ENCODE measurements at places on chromosomes 2 and 18.
A peak's percentile ranks its signal among the peaks of the same experiment; 100 is the strongest.

DNA sequence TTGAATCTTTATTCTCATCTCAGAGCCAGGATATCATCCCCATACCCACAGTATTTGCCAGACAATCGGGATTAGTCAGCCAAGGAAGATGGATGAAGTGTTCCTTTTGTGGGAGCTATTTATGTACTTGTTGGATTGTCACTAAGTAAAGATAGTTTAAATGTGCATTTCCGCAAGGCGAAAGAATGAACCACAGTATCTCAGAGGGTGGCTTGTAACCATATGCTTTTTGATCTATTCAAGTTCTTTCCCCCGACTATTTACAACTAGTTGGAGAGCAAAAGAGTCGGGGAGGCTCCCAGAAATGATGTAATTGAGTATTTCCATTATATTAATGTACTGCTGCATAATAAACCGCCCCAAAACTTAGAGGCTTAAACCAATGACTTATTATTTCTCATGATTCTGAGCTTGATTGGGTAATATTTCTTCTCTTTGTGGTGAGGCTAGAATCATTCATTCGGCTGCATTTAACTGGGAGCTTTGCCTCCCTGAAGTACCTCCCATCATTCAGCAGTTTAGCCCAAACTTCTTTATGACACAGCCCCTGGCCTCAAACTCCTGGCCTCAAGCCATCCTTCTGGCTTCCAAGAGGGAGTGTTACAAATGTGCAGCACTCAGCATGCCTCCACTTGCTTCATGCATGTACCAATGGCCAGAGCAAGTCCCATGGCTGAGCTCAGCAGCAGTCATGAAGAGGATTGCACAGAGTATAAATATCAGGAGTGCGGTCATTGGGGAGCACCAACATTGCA is 423.7 kb downstream of the METTL4 start:
- DNase-seq, result no peak

GRCh38 chr2:237876061-237876526 is 16.7 kb downstream of the RAMP1 start:
- DNase-seq, result no peak

DNA sequence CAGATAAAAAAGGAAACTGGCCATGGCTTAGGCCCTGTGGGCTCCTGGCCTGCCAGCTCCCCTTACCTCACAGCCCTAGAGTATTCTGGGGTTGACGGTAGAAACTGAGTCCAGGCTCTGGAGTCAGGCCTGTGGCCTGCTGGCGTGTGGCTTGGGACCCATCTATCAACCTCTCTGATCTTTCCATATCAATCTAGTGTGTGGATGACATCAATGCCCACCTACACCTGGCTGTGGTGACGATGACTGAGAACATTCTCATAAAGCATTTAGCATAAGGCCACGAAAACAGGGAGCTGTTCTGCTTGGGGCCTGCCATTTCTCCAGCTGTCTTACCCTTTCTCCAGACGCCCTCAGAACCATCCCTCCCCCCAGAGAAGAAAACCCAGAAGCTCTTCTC is 17.9 kb downstream of the PCARE start:
- no peak for DNase-seq

DNA sequence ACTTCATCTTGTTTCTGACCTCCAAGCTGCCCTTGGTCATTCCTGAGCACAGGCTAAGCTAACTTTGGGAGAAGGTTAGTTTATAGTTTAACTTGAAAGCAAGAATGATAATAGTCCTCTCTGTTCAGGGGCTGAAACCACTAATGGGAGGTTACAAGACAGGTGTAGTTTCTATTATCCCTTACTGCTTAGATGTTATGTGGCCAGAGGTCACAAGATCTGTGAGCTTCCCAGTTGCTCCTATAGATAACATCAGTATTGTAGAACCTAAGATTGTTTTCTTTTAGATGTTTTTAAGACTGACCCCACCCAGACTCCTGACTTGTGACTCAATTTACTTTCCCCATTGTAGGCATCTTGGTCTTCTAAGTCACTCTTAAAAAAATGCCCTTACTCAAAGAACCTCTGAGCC is 94.8 kb upstream of the LPIN2 start:
- DNase-seq, result no peak

DNA sequence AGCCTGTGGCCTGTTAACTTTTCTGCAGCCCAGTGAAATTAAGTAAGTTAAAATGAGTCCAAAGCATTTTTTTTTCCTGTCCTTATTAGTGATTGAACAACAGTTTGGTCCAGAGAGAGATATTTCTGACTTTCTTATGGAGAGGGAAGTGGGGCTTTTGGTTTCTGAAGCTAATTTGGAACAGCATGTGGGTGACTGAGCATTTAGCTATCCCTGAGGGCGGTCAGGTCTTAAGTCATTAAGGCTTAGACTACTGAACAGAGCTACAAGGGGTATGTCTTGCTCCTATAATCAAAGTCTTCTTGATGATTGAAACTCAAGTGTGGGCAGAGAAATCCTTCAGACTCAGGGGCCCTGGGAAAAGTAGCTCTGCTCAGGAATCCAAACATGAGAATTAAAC is 14.0 kb downstream of the ARHGAP25 start:
- no peak for DNase-seq

DNA sequence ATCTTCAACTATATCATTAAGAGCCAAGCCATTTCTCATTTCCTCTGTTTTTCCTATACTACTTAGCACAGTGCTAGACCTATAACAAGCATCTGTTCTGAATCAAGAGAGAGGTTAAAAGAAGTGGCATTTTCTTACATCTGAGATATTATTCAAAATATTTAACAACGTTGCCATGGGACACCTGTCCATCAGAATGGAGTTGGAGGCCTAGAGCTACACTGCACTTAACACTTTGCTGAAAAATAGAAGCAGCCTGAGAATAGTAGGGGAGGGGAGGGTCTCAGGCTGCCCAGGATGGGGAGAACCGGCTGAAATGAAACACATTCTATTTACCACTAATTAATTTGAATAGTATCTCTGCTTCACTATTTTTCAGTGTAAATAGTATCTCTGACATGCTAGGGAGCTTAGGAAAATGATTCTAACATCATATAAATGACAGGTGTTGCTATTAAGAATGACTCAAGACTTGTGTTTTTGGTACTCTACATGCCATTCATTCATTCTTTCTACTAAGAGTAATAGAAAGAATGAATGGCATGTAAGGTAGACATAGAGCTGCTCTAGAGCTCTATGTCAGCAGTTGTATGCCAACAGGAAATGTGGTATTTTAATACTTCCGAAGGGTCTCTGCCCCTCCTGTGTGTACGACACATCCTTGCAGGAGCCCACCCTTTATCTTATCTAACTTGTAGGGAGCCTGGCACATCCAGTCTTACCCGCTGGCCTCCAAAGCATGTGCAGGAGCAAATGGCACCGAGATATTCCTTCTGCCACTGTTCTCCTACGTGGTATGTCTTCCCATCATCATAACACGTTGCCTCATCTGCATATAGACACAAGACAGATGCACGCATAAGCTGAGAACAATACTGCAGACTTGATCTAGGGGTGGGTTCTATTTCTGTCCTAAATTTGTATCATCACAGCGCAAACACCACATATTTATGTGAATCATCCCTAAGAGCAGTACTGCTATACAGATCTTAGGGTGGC is 52.6 kb downstream of the ATIC start:
- no peak for DNase-seq

DNA sequence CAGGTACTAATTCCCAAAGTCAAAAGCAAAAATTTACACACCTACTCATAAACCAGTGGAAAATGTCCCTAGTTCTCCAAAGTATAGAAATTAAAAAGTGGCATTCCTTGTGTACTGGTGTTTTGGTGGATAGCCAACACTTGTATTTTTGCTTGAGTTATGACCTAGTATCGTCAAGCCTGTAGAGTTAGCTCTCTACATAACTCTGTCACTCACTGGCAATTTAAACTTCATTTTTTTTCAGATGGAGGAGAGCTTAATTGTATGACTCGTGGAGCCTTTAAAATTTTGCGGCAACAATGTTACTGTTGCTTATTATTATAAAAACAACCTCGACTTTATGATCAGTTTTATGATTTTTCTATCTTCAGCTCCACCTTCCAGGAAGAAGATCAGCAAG is 58.7 kb downstream of the ITGB6 start:
- no peak for DNase-seq

DNA sequence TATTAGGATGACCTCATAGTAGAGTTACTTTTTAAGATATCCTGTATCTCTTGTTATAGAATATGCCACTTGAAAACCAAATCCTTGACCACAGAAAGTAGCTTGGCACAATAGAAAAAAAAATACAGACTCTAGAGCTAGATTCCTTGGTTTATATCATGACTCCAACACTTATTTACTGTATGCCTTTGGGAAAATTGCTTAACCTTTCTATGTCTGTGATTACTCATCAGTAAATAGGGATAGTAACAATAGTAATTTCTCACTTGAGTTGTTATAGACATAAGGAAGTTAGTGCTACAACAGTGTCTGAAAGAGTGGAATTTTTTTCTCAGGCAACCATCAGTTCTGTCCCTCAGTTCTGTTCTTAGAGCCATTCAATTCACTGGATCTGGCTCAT is 193.8 kb downstream of the GULP1 start:
- no peak for DNase-seq

- DNase-seq, result no peak
These were observed 167.4 kb downstream of the GULP1 start for GRCh38 chr2:188459061-188459460.

DNA sequence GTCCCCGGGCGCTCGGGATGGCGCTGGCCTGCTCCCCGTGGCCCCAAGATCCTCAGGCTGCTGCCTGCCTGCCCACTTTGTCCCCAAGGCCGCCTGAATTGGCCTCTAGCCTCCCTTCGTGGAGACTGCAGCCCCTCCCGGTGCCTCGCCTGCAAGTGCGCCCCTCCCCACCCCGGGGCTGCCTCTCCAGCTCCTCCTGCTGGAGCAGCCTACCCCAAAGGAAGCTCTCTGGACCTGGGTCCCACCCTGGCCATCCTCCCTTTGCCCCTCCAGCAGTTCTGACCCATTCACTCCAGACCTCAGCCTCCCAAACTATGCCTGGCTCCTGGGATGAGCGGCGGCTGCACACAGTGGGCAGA is 6.2 kb downstream of the ESPNL start:
- DNase-seq, result no peak

GRCh38 chr2:18406219-18406618 is 154.2 kb downstream of the RDH14 start:
- no peak for DNase-seq

DNA sequence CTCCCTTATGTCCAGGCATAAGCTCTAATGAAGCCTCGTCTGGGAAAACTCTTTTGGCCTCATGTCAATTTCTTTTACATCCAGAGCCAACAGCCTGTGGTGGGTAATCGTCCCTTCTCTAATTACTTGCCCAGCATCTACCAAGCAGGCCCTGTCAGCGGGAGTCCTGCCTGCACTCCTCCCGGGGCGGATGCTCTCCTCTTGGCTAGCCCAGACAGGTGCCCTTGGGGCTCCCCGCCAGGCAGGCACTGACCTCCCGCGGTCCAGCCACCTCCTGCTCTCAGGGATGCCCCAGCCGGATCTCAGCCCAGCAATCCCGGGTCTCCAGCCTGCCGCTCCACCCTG is 74.2 kb downstream of the NCAPH start:
- no peak for DNase-seq

DNA sequence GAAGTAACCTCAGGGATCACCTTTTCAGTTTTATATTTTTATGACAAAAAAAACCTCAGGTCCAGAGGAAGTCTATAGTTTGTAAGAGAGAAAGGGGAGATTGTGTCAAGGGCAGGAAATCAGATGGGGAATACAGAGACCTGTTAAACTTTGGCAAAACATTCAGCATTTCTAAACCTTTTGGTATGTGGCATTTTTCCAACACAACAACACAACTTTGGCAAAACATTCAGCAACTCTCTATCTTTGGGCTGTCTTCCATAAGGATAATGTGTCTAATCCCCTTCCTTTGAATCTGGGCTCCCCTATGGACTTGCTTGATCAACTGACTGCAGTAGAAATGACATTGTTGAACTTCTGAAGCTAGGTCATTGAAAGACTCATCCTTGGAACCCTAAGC is 220.6 kb upstream of the CCDC68 start:
- no peak for DNase-seq

GRCh38 chr2:159711562-159712142 is 654 bp upstream of the MARCHF7 start:
- DNase-seq, result no peak

DNA sequence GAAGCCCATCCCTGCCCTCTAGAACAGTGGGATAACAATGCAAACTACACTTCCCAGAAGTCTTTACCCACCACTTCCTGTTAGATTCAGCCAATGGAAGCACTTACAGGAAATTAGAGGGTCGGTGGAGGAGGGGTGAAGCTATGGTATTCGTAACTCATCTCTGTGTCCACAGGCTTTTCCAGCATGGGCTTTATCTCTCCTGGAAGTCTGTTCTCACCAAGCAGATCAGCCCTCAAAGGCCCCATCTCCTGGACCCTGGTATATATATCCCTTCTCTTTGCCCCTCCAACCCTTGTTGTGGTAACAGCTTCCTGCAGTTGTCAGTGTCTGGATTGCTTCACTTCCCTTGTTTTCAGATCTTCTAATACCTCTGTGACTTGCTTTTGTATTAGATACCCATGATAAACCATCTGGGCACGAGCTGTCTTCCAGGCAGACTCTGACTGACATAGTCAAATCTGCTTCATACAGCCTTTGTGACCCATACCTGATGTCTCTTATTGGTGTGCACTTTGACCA is 475.0 kb upstream of the POU3F3 start:
- DNase-seq, result peak; percentile 6

- no peak for DNase-seq
These were observed 233.0 kb upstream of the SIX2 start for GRCh38 chr2:45242161-45242741.

GRCh38 chr18:26545335-26546123 is 2.8 kb downstream of the KCTD1 start:
- DNase-seq, result no peak

DNA sequence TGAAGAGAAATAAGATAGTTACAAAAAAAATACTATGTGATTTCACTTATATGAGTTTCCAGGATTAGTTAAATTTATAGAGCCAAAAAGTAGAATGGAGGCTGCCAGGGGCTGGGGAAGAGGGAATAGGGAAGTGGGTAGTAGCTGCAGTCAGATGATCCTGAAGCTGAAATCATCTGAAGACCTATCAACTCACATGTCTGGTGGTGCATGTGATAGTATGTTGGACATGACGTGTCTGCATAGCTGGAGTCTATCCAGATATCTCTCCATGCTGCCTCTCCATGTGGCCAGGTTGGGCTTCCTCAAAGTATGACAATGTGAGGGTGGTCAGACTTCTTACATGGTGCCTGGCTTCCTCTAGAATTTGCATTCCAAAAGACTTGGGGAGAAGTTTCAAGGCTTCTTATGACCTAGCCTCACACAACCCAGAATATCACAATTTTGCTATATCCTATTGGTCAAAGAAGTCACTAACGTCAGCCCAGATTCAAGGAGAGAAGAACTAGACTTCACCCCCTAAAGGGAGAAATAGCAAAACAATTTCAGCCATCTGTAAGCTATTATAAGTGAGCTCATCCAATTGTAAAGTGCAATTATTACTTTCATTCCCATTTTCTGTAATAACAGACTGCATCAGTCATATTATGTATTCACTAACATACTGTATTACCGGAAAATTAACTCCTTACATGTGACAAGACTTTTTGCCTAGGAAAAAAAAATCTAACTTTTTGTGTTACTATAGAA is 14.0 kb upstream of the ZNF396 start:
- no peak for DNase-seq

- DNase-seq, result no peak
These were observed 10.8 kb upstream of the AMER3 start for GRCh38 chr2:130744287-130745117.

GRCh38 chr2:238101891-238102841 is 2.0 kb downstream of the ESPNL start:
- no peak for DNase-seq

GRCh38 chr18:21300908-21301200 is 58.8 kb downstream of the GREB1L start:
- no peak for DNase-seq

GRCh38 chr2:227849906-227850305 is 21.5 kb upstream of the DAW1 start:
- DNase-seq, result no peak
